ENCODE measurements at places on chromosomes 5 and 9. TPM values are rescaled to one million over a fixed set of nuclear protein-coding genes. Genes with fewer than 3 reads are reported as not detected.

The INSL6 gene
- total RNA-seq: not detected

The CCDC192 gene
- not detected for total RNA-seq

The MTRR gene
- 33.0 TPM for total RNA-seq

The F12 gene
- not detected for total RNA-seq

The ADAMTSL2 gene
- total RNA-seq: 4.9 TPM

The STING1 gene
- 45.8 TPM for total RNA-seq

The SPATA31A3 gene
- not detected for total RNA-seq

The GHR gene
- total RNA-seq: 14.0 TPM

The RGS7BP gene
- total RNA-seq: 2.1 TPM

The SLC23A1 gene
- not detected for total RNA-seq

The PCSK5 gene
- 7.6 TPM for total RNA-seq

The MYOZ3 gene
- 5.9 TPM for total RNA-seq

The TMEM171 gene
- total RNA-seq: not detected

Data from heart left ventricle (tissue), 16 donors.